GM18507 (cell line): ENCODE measurements at places on chromosomes 2 and 18.

GRCh38 chr2:175552902-175553301 lies 371.4 kb upstream of the ATP5MC3 start:
- DNase-seq = no peak

GRCh38 chr2:176072951-176073904 lies 10.5 kb downstream of the EVX2 start:
- no peak for DNase-seq

DNA sequence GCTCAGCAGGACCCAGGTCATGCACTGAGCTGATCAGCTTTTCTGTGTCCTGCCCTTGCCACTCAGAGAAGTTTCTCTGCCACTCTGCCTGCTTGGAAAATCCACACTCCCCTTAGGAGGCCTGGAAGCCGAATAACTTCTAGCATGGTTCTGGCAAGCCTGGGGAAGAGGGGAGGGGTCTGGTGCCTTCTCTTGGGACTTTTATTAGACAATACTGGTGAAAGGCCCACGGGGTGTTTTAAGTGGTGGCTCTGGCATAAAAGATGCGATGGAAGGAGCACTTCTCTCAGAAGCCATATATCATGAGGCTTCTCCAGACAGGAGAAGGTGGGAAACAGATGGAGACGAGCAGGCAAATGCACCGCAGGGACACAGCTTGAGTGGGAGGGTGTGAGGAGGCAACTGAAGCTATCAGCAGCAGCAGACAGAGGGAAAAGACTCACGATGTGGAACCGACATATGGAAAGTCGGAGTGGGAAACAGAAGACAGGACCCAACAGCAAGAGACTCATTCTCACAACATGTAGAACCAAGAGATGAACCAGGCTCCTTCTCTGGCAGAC lies 141.8 kb upstream of the CTNNA2 start:
- DNase-seq = no peak

DNA sequence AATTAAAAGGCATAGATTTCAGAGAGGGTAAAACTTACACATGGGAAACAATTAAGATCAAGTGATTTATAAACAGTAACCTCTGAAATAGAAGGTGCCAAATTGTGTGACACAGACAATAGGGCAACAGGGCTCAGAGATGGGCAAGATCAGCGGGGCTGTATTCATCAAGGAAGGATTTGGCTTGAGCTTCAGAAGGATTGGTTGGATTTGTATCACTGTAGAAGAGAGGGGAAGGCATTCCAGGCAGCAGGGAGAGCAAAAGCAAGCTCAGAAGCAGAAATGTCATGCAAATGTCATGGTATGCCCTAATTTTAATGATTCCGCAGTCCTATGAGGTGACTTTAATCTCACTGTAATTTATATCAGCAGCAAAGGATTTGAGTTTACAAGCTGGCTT lies 415.0 kb upstream of the NRP2 start:
- no peak for DNase-seq

DNA sequence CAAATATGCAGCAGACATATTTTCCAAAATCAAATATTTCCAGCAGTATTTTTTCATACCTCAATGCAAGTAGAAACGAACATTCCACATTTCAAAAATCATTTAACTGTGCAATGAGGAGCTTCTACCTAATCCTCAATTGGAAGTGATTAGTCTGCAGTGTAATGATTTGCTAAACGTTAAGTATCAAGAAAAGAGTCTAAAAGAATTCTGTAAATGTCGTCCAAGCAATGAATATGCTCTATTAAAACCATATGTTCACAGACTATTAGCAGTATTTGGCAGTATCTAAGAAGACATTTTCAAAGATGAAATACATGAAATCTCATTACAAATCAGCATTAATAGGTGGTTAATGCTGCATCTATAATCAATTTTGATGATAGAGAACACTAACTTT lies 15.9 kb downstream of the DYM start:
- no peak for DNase-seq

DNA sequence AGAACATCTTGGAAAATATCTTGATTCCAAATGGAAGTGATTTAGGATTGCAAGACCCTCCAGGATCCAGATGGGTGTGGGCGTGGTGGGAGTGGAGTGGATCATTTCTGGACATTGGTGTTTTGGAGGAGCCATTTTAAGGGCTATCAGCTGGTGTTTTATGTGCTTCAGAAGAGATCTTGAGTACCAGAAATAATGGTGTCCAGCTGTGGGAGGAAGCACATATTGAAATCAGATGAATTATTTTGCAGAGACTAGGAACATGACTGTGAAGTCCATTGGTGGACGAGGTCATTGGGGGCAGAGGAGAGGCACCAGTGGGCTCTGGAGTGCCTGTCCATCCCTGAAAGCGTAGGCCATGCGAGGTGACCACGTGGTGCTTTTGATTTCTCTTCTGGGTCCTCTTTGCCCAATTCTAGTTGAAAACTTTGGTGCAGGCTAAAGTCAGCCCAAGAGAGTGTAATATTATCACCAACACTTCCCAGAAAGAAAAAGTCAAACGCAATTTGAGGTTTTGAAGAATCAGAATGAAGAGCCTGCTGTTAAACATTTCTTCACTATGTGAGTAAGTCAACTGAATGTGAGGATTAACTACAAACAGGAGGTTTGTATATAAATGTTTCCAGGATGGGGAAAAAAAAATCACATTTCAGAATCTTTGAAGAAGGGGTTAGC lies 31.6 kb downstream of the RNF144A start:
- DNase-seq = no peak

DNA sequence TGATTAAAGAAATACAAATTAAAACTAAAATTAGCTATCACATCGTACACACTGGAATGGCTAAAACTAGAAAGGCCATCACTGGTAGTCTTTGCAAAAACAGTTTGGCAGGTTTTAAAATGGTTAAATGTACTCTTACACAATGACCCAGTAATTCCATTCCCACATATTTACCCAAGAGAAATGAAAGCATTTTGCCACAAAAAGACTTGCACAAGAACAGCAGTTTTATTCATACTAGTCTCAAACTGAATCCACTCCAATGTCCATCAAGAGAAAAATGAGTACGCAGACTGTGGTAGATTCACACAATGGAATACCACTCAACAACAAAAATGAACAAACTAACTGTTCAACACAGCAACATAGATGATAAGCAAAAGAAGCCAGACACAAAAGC lies 29.1 kb downstream of the SP140L start:
- no peak for DNase-seq

- DNase-seq = peak; percentile 18
Measured at GRCh38 chr2:27356056-27356381, 545 bp downstream of the GTF3C2 start.

- no peak for DNase-seq
Measured at GRCh38 chr18:78558948-78559347, 420.7 kb upstream of the SALL3 start.

- no peak for DNase-seq
Measured at GRCh38 chr2:204966245-204966644, 421.0 kb downstream of the PARD3B start.

GRCh38 chr2:73837847-73838585 lies 9.3 kb downstream of the STAMBP start:
- no peak for DNase-seq

GRCh38 chr2:197810491-197810890 lies 6.1 kb downstream of the PLCL1 start:
- DNase-seq = no peak

- no peak for DNase-seq
Measured at GRCh38 chr2:215059724-215060123, 78.7 kb downstream of the ABCA12 start.

DNA sequence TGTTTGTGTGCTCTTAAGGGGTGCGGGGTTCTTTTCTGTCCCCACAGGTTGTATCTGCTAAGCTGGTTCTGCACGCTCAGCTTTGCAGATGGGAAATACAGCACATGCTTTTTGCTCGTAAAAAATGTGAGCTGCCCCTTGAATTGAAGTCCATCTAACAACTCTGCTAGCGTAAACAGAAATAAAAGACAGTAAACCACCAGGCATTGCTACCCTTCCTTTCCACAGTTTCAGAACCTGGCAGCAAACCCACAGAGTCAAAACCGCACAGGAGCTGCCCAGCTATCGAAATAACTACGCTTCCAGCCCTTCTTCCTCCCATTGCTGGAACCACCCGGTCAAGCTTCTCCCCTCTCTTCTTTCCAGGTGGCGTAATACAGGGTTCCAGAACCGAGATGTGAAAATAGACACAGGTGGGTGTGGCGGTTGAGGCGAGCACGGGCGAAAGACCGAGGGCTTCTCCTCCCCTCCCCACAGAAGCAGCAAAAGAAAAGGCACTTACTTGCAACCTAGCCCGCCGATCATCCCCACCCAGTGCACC lies 479 bp downstream of the SCN9A start:
- no peak for DNase-seq

DNA sequence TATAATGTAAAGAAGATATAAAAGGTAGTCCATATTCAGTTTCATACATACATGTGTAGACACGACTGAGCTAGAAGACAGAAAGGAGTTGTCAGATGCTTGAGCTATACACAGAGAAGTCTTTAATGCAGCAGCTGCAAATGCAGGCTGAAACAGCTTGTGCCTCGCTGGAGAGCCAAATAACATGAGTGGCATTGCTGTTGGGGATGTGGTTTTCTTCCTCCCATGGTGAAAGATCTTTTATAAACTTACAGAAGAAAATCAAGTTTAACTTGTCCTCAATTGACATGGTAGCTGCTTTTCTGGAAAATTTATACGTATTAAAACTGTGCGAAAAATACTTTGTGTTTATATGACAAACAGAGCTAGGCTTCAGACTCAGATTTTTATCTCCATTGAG lies 16.4 kb upstream of the IL1R1 start:
- DNase-seq = no peak

DNA sequence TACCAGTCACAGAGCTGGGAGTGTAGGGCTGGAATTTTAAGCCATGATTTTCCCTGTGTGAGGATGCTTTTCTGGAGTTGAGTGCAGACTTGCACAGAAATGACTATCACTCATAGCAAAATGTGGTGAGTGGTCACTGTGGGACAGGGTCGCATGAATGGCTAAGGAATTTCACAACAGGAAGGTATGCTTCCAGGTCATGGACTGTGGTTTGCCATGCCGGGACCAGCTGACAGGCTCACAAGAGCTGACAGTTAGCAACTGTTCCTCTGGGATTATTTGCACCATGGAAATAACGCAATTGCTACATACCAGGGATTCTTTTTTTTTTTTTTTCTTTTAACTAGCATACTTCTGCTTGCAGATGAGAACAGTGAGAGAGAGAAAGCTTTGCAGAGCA lies 3.8 kb upstream of the UXS1 start:
- DNase-seq = no peak

GRCh38 chr2:45130736-45131135 lies 121.5 kb upstream of the SIX2 start:
- DNase-seq = no peak

- DNase-seq = no peak
Measured at GRCh38 chr2:173059971-173060461, 15.6 kb upstream of the MAP3K20 start.

DNA sequence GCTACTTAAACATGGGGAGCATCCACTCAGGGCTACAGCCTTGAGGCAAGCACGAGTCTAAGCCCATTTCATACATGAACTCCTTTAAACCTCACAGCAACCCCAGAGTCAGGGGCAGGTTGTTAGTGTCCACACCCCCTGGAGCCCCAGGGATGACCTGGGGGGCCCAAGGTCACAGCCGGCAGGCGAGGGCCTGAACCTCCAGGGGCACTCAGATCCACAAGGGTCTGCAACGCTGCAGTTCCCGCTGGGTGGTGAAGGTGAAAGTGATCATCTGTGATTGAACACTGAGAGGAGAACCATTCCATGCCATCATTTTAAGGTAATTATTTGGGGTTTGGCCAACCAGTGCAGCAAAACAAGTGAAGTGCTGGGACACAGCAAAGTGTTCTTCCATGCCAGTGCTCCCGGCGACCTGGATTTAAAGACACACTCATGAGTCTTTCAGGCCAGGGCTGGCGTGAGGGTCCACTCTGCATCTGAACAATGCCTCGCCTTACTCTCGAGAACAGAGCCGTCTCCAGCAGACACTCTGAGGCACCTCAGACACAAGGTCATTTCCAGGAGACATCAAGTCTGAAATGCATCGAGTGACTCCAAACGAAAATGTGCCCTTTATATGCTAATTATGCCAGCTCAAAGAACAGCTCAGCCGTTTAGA lies 61.6 kb upstream of the SNTG2 start:
- DNase-seq = no peak

DNA sequence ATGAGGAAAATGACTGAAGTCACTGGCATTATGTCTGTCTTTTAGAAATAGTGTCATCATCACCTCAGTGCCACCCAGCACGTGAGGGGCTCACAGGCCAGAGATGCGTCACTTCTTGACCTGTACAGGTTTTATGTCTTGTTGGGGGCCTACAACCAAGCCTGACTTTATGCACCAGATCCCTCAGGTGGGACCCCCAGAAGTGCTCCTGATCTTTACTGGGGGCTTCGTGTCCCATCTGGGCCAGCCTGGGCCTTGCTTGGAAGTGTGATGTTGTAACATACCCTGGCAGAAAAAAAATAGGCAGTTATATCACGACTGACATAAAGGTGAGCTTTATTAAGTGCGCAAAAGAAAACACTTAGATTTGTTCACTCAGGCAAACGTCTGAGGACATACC lies 21.5 kb upstream of the GNAL start:
- DNase-seq = no peak

DNA sequence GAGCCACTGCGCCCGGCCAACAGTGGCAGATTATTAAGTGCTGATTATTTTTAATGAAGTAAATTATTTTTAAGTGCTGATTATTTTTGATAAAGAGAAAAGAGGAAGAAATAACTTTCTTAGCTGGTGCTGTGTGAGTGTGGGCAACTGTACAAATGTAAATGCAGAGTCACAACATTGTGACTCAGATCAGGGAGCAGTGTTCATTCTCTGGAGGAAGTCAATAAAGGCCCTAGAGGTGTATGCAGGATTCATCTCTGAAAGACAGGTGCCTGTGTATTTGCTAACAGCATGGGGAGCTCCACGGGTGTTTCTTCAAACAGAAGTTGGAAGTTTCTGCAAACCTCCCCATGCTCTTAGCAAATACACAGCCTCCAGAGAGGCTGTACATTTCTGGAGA lies 6.2 kb downstream of the KRTCAP3 start:
- DNase-seq = no peak

DNA sequence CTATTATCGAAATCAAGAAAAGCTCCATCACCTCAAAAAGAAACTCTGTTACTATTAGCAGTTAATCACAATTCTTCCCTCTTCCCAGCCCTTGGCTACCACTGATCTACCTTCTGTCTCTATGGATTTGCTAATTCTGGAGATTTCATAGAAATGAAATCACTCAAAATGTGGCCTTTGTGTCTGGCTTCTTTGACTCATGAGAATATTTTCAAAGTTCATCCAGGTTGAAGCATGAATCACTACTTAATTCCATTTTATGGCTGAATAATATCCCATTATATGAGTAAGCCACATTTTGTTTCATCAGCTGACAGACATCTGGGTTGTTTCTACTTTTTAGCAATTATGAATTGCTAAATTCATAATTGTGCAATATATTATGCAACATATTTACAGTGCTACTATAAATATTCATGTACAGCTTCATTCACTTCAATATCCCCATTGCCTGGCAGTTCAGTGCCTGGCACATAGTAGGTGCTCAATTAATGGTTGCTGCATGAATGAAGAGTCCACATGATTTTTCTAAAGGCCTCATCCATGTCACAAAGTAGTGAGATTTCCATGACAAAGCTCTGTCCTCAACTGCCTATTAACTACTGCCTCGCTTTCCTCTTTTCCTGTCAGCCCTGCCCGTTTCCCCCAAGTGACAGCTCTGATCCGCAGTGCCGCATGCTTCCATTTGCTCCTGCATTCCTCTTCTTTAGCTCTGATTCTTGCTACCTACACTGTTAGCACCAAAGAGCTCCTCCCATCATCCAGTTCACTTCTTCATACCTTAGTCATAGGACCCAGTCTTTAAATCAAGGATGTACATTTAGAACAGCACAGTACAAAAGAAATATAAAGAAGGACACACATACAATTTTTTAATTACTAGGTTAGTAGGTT lies 32.8 kb downstream of the CCDC93 start:
- DNase-seq = no peak
